ENCODE measurements at places on chromosomes 1 and 21.

DNA sequence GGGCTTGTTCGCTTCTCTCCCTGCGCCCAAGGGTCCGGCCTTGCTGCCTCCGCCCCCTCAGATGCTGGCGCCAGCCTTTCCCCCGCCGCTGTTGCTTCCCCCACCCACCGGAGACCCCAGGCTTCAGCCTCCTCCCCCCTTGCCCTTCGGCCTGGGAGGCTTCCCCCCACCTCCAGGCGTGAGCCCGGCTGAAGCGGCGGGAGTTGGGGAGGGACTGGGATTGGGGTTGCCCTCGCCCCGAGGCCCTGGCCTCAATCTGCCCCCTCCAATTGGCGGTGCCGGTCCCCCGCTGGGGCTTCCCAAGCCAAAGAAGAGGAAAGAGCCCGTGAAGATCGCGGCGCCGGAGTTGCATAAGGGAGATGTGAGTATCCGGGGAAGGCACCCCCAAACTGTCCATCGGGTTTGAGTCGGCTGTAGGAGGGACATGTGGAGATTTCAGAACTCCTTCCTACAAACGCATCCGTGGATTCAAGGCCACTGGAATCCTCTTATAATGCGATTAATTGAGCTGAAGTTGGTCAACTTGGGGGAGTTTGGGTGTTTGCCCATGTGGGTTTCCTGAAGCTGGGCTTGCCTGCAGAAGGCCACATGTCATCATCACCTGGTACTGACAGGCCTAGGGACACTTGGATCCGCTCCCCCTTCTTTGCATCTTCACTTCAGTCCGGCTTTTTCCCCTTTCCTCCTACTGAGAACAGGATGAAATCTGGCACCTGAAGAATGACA, 707 bp downstream of the PRCC start:
- DNase-seq: no peak

DNA sequence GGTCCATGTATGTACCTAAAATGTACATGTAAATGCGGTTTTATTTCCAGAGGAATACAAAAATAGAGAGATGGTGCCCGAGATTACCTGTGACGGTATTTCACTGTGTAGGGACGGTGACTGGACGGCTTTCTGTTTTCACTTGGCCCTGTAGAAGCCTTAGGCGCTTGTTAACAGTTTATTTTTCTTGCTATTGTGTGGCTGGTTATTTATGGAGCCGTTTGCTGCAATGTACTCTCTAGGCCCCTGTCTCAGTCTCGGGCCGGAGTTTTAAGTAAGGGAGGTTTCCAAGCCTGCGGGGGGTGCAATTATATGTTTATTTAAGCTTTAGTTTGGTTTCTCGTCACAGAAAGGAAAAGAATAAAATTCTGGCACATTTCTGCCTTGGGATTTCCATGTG, 413 bp downstream of the EFCAB7 start:
- DNase-seq: no peak

DNA sequence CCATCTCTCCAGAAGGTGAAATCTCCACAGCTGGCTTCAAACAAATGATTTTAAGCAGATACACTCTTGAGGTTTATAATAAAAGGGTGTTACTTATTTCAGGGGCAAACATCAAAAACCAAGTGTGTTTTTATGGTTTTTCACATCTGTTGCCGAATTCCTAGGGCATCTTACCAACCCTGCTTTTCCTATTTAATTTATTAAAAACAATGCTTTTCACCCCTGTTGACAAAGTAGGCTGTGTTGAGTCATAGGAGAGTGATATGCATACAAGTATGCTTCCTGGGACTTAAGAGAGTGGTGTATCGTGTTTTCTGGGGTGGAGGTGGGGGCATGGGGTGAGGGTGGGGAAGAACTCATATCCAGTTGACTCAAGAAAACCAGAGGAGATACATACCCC, 29.3 kb upstream of the IL20 start:
- no peak for DNase-seq

- DNase-seq: no peak
Measured at GRCh38 chr1:232244426-232244825, 385.5 kb downstream of the SIPA1L2 start.

- no peak for DNase-seq
Measured at GRCh38 chr1:162070094-162070748, 730 bp downstream of the NOS1AP start.

- no peak for DNase-seq
Measured at GRCh38 chr1:200518524-200518923, 102.0 kb downstream of the KIF14 start.

- no peak for DNase-seq
Measured at GRCh38 chr1:218365226-218365999, 20.3 kb downstream of the TGFB2 start.

- DNase-seq: no peak
Measured at GRCh38 chr1:1393014-1393413, 6.1 kb downstream of the CCNL2 start.

GRCh38 chr1:101992821-101993575, 3.7 kb downstream of the OLFM3 start:
- no peak for DNase-seq

DNA sequence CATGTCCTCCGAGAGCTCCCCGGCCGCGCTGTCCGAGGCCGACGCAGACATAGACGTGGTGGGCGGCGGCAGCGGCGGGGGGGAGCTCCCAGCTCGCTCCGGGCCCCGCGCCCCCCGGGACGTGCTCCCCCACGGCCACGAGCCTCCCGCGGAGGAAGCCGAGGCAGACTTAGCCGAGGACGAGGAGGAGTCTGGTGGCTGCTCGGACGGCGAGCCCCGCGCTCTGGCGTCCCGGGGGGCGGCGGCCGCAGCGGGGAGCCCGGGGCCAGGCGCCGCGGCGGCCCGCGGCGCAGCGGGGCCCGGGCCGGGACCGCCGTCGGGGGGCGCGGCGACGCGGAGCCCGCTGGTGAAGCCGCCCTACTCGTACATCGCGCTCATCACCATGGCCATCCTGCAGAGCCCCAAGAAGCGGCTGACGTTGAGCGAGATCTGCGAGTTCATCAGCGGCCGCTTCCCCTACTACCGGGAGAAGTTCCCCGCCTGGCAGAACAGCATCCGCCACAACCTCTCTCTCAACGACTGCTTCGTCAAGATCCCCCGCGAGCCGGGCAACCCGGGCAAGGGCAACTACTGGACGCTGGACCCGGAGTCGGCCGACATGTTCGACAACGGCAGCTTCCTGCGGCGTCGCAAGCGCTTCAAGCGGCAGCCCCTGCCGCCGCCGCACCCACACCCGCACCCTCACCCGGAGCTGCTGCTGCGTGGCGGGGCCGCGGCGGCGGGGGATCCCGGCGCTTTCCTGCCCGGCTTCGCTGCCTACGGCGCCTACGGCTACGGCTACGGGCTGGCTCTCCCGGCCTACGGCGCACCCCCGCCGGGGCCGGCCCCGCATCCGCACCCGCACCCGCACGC, 547 bp downstream of the FOXD2 start:
- DNase-seq: no peak

GRCh38 chr1:110135666-110136065, 14.6 kb upstream of the SLC6A17 start:
- DNase-seq: no peak

GRCh38 chr1:1784933-1785332, 6.7 kb upstream of the NADK start:
- no peak for DNase-seq

GRCh38 chr1:28010969-28011368, 51.2 kb downstream of the XKR8 start:
- no peak for DNase-seq

- no peak for DNase-seq
Measured at GRCh38 chr1:81844477-81844876, 43.7 kb downstream of the ADGRL2 start.

DNA sequence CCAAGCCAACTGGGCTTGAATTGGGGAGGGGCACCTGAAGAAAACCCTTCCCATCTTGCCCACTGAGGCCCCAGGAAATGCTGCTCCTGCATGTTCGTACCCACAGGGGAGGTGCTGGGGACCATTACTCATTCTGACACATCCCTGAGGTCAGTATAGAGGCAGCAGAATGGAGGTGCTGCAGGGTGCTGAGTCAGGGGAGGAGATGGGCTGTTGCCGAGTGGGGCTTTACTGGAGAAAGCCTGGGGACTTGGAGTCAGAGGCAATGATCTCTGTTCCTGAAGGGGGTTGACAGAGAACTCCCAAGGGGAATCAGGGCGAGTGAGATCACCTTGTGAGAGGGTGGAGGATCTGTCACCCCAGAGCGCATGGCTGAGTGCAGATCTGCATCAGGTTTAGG, 40.2 kb upstream of the KCNA10 start:
- no peak for DNase-seq

GRCh38 chr1:39132505-39133339, 71.8 kb upstream of the MACF1 start:
- no peak for DNase-seq

DNA sequence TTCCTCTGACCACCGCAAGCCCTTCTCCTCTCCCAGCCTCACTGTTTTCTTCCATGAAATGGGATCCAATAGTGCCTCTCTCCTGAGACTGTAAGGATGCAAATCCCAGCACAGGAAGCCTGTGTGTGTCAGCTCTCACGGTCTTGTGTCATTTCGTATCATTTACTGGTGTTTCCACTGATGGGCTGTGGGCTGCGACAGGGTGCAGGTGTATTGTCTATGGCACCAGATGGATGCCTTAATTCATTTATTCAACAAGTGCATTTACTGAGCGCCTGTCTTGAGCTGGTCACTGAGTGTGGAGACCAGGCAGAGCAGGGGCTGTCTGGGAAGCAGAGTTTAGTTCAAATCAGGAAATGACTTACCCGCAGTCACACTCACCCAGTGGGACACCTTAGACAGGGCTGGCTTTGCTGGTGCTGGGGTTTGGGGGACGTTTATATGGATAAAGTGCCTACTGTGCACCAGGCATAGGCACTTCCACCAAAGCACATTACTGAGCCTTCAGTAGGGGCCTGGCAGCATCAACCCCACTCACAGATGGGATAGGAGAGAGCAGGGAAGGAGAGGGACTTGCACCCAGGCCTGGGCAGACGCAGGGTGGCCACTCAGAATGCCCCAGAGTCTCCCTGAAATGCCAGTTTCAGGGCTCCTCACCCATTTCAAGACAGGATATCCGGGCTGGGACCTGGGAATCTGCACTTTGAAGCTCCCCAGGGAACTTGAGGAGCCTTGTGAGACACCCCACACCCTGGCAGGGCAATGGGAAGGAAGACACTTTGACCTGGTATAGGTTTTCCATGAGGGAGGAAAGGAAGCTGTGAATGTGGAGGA, 398.9 kb downstream of the MATN1 start:
- no peak for DNase-seq

- DNase-seq: no peak
Measured at GRCh38 chr1:53108646-53109580, 33.5 kb downstream of the SLC1A7 start.

DNA sequence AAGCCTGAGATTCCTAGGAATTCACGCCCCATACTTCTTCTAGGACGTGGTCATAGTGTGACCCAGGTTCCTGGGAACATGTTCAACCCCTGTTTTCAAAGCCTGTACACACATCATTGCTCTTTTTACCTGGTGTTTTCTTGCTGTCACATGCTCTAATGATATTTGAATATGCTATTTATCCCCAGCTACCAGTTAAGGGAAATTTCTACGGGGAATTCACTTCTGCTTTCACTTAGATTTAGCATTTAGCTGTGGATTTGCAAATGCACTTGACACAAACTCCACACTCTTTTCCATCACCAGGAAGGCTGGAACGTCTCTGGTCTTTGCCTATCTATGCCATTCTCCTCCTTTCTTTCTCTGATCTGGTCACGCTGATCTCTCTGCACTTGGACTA, 11.3 kb upstream of the SAMSN1 start:
- no peak for DNase-seq

DNA sequence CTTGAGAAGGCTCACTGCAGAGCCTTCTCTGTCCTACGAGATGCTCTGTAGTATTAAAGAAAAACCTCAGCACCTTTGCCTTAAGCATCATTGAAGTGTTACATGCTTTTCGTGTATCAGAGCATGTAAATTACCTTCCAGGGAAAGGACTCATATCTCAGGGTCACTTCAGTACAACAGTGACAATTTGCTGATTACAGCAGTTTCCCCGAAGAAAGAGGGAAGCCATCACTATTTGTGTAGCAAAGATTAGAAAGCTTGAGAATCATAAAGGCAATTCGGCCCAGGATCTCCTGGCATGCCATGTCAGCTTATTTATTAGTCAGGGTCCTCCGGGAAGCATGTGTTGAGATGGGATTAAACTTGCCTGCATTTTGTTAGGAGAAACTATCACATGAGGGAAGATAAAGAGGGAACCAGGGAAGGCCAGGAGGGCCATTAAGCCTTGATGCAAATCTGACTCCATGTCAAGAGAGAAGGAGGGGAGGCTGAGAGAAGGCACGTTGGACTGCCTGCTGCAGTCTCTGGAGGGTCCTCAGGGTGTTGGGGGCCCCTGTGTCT, 55.2 kb upstream of the KCNJ6 start:
- DNase-seq: no peak

DNA sequence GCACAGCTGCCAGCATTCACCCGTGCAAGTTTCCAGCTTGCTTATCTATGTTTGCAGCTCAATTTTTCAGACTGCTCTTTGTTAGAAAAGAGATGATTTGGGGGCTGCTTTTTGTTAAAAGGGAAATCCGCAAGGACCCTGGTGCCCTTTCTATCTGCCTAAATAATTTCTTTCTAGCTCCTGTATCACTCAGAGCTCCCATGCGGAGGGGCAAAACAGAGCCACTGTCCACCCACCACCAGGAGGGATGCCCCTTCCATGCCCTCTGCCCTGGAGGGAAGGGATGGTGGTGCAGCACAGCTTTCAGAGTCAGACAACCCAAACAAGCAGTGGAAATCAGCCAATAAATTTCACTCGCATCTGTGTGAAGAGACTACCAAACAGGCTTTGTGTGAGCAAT, 13.9 kb upstream of the SLC5A9 start:
- DNase-seq: no peak

DNA sequence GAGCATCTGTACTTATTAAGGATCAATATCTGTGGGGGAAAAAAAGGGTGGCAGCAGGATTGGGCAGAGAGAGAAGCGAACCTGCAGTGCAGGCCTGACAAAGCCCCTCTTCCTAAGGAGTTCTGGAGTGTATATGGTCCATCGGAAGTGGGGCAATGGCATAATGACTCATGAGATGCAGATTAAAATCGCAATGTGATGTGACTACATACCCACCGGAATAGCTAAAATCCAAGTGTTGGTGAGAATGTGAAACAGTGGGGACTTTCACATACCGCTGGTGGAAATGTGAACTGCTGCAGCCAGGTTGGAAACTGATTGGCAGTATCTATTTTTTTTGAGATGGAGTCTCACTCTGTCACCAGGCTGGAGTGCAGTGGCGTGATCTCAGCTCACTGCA, 8.2 kb upstream of the CREG1 start:
- no peak for DNase-seq

DNA sequence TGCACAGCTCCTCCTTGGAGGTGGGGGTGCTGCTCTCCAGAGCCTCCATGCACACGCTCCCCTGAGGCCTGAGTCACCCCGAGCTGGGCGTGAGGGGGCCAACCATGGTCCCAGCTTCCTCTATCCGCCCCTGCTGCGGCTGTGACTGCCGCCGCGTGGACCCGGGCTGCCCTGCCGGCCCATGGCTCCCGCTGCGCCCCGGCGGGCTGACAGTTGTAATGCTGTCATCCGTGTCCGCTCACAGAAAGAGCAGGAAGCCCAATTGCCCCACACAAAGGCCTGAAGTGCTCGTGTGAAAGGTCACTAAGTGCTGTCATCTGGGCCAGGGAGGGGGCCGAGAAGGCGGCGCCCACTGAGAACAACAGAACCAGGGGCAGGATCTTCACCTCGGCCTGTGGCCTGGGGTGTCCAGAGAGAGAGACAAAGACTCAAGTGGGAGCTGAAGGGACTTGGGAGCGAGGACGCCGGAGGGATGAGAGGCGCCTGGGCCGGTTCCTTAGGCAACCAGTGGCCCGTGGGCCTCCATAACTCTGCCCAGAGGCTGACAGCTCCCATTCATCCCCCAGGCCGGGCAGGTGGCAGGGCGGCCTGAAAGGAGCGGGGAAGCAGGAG, 31.5 kb downstream of the OLIG1 start:
- no peak for DNase-seq
